ENCODE measurements at places on chromosomes 2 and 18. TPM values are rescaled to one million over a fixed set of nuclear protein-coding genes. Genes with fewer than 3 reads are reported as not detected.

ASXL3 gene
- total RNA-seq = not detected

MOB1A gene
- total RNA-seq = 163 TPM

FAM237A gene
- not detected for total RNA-seq

SLC8A1 gene
- total RNA-seq = 0.56 TPM

DNA sequence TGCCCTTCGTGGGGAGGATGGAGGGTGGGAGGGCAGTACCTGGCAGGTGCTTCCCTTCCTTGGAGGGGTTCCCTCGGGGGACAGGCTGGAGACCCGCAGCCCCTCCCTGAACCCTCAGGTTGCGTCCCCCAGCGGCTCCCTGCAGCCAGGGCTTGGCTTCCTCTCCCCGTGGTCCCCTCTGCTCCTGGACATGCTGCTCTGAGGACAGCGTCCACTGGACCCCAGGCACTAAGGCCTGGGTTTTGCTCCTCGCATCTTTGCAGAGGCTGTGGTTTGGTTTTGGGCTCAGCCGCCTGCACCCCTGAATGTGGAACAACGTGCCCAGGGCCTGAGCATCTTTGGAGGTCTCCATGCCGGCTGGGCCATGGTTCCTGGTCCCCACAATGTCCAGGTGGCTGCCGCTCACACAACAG is 133.5 kb downstream of the PTGR3 start:
- DNase-seq = no peak
- H3K4me1 ChIP-seq = peaks cover 19% of the 10 kb centered on the region
- H3K4me3 ChIP-seq = no peak overlapping the region
- no peak overlapping the region for H3K27ac ChIP-seq
- H3K36me3 ChIP-seq = peaks cover 29% of the 10 kb centered on the region

DNA sequence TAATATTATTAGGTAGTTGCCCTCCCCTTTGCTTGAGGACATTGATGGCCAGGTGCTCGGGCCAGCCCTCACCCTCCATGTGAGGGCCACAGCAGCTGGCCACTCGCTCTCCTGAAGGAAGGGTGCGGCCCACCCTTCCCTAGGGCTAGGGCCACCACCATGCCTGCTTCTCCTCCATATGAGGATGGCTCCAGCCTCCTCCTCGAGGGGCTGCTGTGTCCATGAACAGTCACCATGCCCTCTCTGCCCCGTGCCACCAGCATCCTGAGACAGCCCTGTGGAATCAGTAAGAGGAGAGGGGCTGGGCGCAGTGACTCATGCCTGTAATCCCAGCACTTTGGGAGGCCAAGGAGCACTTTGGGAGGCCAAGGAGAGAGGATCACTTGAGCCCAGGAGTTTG is 2.4 kb downstream of the GPR17 start:
- H3K4me1 ChIP-seq = peaks cover 27% of the 10 kb centered on the region
- DNase-seq = no peak

DNA sequence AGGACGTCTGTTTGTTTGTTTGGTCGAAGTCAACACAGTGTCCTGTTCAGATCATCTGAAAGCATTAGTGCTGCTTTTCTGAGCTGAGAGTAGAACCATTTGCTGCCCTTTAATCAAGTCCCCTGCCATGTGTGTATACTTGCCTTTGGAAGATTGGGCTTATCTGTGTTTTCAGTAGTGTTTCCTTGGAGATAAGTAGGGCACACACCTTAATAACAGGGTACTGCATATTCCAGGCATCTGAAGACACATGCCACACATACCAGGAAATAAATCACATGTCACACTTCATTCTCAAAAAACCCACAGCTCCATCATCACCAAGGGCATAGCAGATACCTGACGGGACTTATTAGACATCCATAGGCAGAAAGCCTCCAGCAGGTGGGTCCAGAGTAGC is 157.4 kb downstream of the SOX11 start:
- H3K4me1 ChIP-seq = no peaks in the 10 kb centered on the region
- H3K36me3 ChIP-seq = no peaks in the 10 kb centered on the region
- DNase-seq = no peak
- no peak overlapping the region for H3K27ac ChIP-seq

DNA sequence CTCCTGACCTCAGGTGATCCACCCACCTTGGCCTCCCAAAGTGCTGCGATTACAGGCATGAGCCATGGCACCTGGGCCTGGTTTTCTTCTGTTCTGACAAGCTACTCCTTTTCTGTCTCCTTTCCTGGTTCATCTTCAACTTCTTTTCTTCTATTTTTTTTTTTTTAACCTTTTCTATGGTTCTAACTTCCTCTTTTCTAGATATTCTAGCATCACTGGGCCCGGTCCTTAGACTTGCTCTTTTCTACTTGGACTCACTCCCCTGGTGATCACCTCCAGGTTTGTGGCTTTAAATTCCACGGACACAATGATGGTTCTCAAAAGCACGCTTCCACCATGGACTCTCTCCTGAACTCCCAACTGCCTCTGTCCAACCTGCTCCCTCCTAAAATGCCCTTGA is 2.0 kb downstream of the EIF2AK2 start:
- peak overlapping the region; percentile 96 for H3K27ac ChIP-seq
- no peak for DNase-seq
- H3K36me3 ChIP-seq = peaks cover 54% of the 10 kb centered on the region
- no peaks in the 10 kb centered on the region for H3K27me3 ChIP-seq

- no peak for DNase-seq
- no peak overlapping the region for H3K4me3 ChIP-seq
- no peaks in the 10 kb centered on the region for H3K27me3 ChIP-seq
Measured at GRCh38 chr2:55159037-55159651, 72.9 kb downstream of the CLHC1 start.

- peak; percentile 49 for DNase-seq
- H3K4me1 ChIP-seq = peaks cover 42% of the 10 kb centered on the region
- peaks cover 63% of the 10 kb centered on the region for H3K36me3 ChIP-seq
- peak overlapping the region; percentile 72 for H3K27ac ChIP-seq
- H3K4me3 ChIP-seq = peak overlapping the region; percentile 16
Measured at GRCh38 chr2:241340631-241341163, 15.4 kb upstream of the FARP2 start.

DNA sequence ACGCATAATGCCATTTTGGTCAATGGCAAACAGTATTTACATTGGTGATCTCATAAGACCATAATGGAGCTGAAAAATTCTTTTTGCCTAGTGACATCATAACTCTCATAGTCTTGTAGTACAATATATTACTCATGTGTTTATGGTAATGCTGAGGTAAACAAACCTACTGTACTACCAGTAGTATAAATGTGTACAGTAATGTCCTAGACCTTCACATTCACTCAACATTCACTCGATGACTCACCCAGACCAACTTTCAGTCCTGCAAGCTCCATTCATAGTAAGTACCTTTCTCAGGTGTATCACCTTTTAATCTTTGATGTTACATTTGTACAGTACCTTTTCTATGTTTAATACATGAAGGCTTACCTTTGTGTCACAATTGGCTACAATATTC is 558.2 kb upstream of the PIK3C3 start:
- H3K27ac ChIP-seq = no peak overlapping the region
- H3K27me3 ChIP-seq = no peaks in the 10 kb centered on the region
- no peak overlapping the region for H3K4me3 ChIP-seq
- no peak for DNase-seq
- no peaks in the 10 kb centered on the region for H3K4me1 ChIP-seq
- no peaks in the 10 kb centered on the region for H3K36me3 ChIP-seq

- H3K36me3 ChIP-seq = peaks cover 60% of the 10 kb centered on the region
- H3K4me1 ChIP-seq = peaks cover 34% of the 10 kb centered on the region
- H3K27ac ChIP-seq = peak overlapping the region; percentile 62
- no peaks in the 10 kb centered on the region for H3K27me3 ChIP-seq
Measured at GRCh38 chr2:27378096-27378808, 2.3 kb downstream of the ZNF513 start.

- no peak overlapping the region for H3K27ac ChIP-seq
- H3K36me3 ChIP-seq = peaks cover 37% of the 10 kb centered on the region
- H3K4me1 ChIP-seq = peaks cover 10% of the 10 kb centered on the region
- peak; percentile 68 for DNase-seq
Measured at GRCh38 chr18:45879681-45880655, 54.5 kb downstream of the SIGLEC15 start.

- peak overlapping the region; percentile 82 for H3K27ac ChIP-seq
- peaks cover 39% of the 10 kb centered on the region for H3K36me3 ChIP-seq
- H3K4me1 ChIP-seq = peaks cover 76% of the 10 kb centered on the region
- no peak for DNase-seq
- no peaks in the 10 kb centered on the region for H3K27me3 ChIP-seq
- peak overlapping the region; percentile 35 for H3K4me3 ChIP-seq
Measured at GRCh38 chr2:27955384-27956161, 65.0 kb downstream of the BABAM2 start.

GRCh38 chr2:9212661-9213411 is 6.2 kb downstream of the ASAP2 start:
- no peak overlapping the region for H3K27ac ChIP-seq
- H3K36me3 ChIP-seq = no peaks in the 10 kb centered on the region
- H3K4me3 ChIP-seq = no peak overlapping the region

DNA sequence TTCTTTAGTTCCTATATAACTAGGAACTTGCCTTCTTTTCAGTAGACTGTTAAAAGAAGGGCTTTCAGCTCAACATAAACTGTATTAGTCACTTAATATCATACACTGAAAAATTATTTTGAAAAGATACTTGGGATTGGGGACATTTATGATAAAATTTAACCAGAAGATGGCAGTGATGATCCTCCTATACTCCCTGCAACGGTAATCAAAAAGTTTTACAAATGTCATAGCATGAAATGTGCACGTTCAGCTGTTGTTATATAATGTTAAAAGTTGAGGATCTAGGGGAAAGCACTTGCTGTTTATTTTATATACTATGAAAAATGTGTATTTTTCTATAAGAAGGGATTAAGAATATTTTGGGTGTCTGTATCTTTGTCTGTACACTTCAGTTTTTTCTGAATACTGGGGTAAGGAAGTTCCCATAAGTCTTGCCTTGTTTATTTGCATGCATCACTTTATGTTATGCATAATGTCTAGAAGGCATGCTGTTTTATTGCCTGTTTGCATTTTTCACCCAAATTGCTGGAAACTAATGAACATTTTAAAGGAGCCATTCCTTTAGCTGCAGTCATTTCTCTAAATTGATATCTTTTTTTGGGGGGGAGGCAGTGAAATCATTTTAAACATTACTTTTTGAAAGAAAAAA is 19.0 kb downstream of the DYNC1I2 start:
- H3K4me1 ChIP-seq = peaks cover 5% of the 10 kb centered on the region
- peaks cover 9% of the 10 kb centered on the region for H3K36me3 ChIP-seq
- no peak overlapping the region for H3K27ac ChIP-seq
- no peaks in the 10 kb centered on the region for H3K27me3 ChIP-seq

DNA sequence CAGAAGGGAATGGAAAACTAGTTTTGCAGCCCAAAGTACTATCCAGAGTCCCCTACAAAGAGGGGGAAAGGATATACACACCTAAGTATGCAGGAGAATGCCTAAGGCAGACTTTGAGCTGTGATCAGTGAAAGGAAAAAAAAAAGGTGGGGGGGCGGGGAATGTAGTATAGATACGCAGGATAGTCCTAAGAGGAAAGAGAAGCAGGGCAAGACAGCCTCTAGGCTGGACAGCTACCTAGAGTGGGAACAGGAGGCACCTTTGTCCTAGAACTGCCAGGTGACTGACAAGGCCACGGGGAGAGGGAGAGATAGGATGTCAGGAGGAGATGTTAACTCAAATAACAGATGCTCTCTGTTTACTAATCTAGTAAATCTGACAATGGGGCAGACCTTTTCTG is 6.0 kb downstream of the REEP1 start:
- H3K4me1 ChIP-seq = peaks cover 6% of the 10 kb centered on the region
- no peaks in the 10 kb centered on the region for H3K36me3 ChIP-seq
- no peak overlapping the region for H3K4me3 ChIP-seq
- DNase-seq = no peak
- H3K27me3 ChIP-seq = peaks cover 31% of the 10 kb centered on the region
- H3K27ac ChIP-seq = no peak overlapping the region

DNA sequence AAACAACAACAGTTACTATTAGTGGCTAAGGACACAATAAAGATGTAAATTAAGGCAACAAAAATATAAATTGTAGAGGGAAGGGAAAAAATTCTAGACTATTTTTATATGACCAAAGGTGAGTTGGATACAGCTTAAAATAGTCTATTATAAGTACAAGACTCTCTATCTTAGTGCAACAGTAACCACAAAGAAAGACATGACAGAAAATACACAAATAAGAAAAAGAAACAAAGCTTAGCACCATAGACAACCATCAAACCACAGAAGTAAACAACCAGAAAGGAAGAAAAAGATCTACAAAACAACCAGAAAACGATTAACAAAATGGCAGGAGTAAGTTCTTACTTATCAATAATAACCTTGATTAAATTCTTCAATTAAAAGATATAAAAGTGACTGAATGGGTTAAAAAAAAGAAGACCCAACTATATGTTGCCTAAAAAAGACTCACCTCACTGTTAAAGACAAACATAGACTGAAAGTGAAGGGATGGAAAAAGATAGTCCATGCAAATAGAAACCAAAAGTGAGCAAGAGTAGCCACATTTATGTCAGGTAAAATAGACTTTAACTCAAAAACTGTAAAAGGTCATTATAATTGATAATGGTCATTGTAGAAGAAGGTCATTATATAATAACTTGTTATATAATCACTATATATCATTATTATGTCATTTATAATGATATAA is 62.5 kb downstream of the USP40 start:
- H3K27me3 ChIP-seq = no peaks in the 10 kb centered on the region
- no peak overlapping the region for H3K4me3 ChIP-seq
- no peak overlapping the region for H3K27ac ChIP-seq

- no peaks in the 10 kb centered on the region for H3K4me1 ChIP-seq
- no peaks in the 10 kb centered on the region for H3K27me3 ChIP-seq
- H3K27ac ChIP-seq = no peak overlapping the region
- H3K4me3 ChIP-seq = no peak overlapping the region
- DNase-seq = no peak
Measured at GRCh38 chr2:57987835-57988573, 58.6 kb upstream of the VRK2 start.

DNA sequence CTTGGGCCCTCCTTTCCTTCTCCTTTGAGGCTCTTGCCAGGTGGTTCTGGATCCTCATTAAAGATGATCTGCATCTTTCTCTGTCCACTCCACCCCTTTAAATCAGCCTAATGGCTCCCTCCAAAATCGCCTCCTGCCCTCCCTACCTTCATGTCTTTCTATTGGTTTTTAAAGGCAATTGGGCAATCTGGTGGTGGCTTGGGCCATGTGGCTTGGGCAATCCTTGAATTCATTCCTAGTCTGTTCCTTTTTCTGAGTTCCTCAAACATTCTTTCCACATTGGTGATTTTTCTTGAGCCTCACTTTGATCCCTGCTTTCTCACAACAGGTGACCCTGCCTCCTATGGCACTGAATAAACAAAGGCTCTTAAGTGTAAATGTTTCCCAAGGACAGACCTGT is 266.2 kb upstream of the REV1 start:
- H3K4me3 ChIP-seq = no peak overlapping the region
- H3K27ac ChIP-seq = no peak overlapping the region
- no peaks in the 10 kb centered on the region for H3K36me3 ChIP-seq
- H3K27me3 ChIP-seq = no peaks in the 10 kb centered on the region

DNA sequence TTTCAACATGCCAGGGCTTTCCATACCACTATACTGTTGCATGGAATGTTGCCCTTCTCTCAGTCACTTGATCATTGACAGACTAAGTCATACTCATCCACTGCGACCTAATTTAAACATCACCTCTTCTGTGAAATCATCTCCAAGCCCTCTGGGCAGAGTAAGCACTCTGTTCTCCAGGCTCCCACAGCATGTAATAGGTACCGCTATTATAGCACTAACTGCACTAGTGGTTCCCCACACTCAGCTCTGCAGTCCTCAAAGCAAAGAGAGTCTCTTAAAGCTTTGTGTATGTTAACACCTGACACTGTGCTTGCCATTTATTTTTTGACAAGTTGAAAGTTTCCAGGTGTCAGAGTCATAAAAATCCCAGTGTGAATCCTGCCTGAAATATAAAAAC is 947.2 kb downstream of the ERBB4 start:
- no peaks in the 10 kb centered on the region for H3K27me3 ChIP-seq
- no peak overlapping the region for H3K4me3 ChIP-seq
- H3K4me1 ChIP-seq = no peaks in the 10 kb centered on the region
- no peaks in the 10 kb centered on the region for H3K36me3 ChIP-seq
- DNase-seq = no peak

GRCh38 chr2:118061135-118061955 is 26.9 kb upstream of the INSIG2 start:
- H3K4me3 ChIP-seq = no peak overlapping the region
- no peaks in the 10 kb centered on the region for H3K36me3 ChIP-seq

Data from activated CD4-positive, alpha-beta T cell treated with anti-CD3 and anti-CD28 coated beads, Interleukin-2, amount 10 ng/mL, durations not matched to agents 7 days and 5 days (primary cell).